ENCODE measurements at places on chromosomes 5 and 9.

GRCh38 chr5:83777856-83778255 lies 57.2 kb upstream of the HAPLN1 start:
- no peak for DNase-seq

GRCh38 chr9:122546196-122546595 lies 6.7 kb upstream of the OR1N2 start:
- no peak for DNase-seq

DNA sequence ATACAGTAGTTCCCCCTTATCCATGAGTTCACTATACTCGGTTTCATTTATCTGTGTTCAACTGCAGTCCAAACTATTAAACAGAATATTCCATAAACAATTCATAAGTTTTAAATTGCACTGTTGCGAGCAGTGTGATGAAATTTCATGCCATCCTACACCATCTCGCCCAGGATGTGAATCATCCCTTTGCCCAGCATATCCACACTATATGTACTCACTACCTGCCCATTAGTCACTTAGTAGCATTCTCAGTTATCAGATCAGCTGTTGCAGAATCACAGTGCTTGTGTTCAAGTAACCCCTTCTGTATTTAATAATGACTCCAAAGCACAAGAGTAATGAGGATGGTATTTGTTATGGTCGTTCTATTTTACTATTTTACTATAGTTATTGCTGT lies 51.5 kb downstream of the SHOC1 start:
- no peak for DNase-seq

GRCh38 chr5:53118879-53119278 lies 9.3 kb upstream of the MOCS2 start:
- DNase-seq: no peak

- no peak for DNase-seq
These were observed 368.2 kb upstream of the PDE4D start for GRCh38 chr5:60261732-60262131.

DNA sequence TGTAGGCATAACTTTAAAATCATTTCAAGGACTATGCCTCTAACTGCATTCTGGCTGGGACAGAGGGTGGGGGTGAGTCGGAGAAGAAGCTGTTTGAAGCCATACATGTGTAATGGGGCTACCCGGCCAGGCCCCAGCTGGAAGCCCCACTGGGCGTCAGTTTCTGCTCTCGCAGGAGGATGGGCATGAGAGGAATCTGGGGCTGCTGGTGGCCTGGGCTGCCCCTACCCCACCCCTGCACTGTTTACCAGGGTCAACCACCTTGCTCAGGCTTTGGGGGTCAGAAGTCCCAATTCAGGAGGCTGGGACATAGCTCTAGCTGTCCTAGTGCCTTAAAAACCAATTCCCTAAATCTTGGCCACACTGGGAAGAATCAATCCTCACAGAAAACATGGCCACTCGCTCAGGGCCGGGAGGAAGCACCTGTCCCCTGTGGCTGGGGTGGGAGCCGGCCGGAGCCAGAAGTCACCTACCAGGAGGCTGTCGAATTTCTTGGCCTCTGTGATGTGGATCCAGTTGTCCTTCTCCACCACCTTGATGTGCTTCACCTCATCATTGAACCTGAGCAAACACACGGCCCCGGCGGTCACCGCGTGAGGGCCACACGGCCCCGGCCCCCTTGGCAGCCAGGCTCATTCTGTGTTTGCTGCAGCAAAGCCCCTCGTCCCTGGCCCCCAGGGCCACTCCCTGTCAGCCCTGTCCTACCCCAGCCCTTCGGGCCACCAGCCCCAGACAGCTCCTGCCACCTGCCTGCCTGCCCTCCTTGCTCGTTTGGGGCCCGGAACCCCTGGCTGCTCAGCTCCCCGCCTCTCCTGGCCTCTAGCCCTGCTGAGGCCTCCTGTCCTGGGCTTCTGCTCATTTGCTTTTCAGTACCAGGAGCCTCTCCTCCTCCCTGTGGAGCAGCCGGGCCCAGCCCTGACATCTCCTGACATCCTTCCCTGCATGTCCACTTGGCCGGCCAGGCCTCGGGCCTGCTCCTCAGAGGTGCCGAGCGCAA lies 33.6 kb upstream of the SARDH start:
- DNase-seq: peak; percentile 2

DNA sequence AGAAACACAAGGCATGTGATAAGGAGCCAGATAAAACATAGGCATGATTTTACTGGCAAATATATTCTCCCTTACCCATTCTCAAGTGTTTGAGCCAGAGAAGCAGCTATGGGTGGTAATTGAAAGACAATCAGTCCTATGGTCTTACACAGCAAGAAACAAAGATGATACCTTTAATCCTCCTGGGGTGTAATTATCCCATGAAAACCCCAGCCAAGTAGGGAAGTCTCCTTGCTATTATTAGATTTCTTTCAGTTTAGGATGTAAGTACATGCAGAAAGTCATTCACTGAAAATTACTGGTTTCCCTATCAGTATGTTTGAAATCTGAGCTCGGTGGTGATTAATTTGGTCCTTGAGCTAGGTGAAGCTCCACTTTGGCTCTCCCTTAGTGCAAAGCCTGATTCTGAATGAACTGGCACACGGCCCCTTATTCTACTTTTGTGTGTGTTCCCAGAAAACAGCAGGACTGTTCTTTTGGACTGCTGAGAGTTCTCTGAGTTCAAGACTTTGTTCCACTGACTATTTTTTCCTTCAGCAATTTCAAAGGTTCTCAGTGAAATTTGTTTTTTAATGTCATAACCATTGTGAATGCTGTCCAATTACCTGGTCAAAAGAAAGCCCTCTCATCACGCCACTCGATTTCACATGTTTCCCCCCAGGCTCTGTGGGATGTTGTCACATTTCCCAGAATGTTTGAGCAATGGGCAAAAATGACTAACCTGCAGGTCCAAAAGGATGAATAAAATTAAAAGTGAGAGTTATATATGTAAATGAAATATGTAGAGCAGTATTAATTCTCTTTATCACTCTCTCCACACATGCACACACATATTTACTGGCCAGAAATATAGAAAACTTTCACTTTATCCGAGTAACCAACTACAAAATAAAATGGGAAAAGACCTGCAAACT lies 343.0 kb downstream of the RAB3C start:
- no peak for DNase-seq

- peak; percentile 61 for DNase-seq
These were observed 29.3 kb downstream of the PRRC2B start for GRCh38 chr9:131423171-131423581.

GRCh38 chr5:132457371-132458225 lies 33.0 kb downstream of the IRF1 start:
- no peak for DNase-seq

- DNase-seq: no peak
These were observed 5.9 kb upstream of the RPS6 start for GRCh38 chr9:19385786-19386501.

DNA sequence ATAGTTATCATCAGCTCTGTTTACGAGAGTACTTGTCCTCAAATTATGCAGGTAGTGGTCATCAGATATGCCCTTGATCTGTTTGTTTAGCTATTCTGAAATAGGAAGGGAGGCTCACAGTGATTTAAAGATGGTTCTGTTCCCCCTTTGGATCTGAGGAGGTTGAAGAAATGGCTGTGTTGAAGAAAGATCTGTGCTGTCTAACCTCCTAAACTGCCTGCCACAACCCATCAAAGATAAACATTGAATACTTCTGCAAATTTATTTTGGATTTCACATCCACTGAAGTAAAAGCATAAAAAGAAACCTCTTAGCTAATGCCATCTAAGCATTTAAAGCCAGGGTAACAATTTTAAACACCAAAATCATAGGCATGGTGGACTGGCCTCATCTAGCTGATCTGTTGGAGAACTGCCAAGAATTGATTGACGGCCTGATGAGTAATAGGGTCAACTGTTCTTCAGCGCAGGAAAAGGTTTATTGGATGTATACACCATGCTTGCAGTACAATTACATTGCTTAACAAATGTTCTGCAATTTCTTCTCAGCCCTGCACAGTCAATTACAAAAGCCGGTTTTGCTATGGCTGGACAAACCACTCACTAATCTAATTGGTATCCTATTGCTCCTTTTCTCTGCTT lies 97.6 kb downstream of the SEMA6A start:
- no peak for DNase-seq

DNA sequence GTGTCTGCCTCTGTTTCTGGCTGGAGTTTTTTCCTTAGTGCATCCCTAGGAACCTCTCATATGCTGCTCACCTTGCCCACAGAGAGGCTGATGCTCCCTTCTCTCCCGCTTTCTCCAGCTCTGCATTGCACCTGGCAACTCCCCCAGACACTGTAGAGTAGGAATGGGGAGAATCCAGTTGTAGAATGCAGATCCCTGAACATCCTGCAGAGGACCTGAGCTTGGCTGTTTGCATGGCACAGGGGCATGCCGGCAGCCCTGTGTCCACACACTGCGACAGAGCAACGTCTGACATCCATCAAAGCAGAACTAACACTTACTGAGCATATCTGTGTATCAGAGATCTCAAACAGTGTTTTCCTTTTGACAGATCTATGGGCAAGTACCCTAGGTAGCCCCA lies 19.9 kb downstream of the IDNK start:
- DNase-seq: no peak

GRCh38 chr5:5650242-5650641 lies 227.8 kb downstream of the ICE1 start:
- DNase-seq: no peak

DNA sequence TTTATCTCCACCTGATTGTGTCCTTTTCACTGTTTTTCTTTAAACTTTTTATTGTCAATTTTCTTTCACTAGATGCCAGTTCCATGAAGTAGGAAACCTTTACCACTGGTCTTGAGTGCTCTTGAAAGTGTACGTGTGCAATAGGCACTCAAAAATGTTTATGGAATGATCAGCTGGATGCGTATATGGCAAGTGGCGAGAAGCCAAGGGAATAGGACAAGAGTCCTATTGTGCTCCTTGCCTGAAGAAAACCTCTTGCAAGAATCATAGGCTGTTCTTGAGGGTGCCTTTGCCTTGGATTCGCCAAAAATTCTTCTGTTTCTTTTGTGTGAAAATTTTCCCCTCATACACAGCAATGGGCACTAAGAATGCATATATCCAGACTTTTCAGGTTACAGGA lies 97.7 kb downstream of the GHR start:
- DNase-seq: no peak

DNA sequence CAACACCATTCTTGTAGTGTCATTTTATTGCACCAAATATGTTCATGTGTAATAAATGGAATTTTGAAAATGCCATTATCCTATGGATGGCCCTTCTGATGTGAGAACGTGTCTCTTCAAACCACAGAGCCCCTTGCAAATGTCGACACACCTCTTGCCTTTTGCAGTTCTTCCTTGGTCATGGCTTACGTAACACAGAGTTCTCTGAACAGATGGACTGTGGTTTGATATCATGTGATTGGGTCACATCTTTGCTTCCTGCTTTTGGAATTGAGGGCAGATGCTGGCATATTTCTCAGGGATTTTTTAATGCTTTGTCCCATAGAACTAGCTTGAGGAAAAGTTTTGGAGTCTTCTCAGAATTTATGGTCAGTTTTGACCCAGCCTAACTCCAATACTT lies 4.6 kb downstream of the TGFBR1 start:
- no peak for DNase-seq

- no peak for DNase-seq
These were observed 52.0 kb upstream of the GDNF start for GRCh38 chr5:37891832-37892231.

DNA sequence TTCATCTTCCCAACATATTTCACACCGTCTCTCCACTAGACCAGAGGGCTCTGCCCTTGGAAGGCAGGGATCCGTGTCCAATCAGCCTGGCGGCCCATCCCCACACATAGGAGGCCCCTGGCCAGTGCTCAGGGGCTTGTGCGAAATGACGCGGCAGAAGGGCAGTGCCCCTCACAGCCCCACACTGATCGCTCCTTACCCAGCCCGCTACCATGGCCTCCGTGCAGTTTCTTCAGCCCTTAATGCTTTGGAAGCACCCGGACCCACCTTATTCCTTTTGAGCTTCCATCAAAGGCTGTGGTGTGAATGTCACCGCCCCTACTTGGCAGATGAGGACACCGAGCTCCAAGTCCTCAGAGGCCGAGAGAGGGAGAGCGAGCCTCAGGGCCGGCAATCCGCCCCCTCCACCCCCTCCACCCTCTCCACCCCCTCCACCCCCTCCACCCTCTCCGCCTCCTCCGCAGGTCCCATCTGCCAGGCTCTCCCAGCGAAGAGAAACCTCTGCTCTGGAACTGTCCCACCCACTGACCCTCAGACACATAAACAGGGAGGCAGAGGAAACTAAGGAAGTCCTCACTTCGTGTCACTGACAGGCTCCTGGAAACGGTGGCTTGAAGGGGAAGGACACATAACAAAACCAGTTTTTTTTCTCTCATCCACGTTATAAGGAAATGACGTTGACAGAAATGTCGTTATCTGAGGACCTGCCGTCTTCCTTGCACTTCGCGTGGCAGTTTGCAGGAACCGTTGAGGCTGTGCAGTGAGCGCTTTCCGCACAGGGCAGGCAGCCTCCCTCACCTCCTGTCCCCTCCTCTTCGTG lies 13.9 kb downstream of the QSOX2 start:
- DNase-seq: no peak

GRCh38 chr9:132071847-132072507 lies 7.7 kb downstream of the MED27 start:
- DNase-seq: no peak

GRCh38 chr9:133945977-133946753 lies 46.0 kb downstream of the VAV2 start:
- no peak for DNase-seq

GRCh38 chr9:34638138-34638445 lies 505 bp upstream of the SIGMAR1 start:
- DNase-seq: no peak

- peak; percentile 53 for DNase-seq
These were observed 54.4 kb downstream of the ENTREP1 start for GRCh38 chr9:69379270-69379982.

- DNase-seq: peak; percentile 71
These were observed 162.0 kb downstream of the C9orf50 start for GRCh38 chr9:129458663-129459546.

DNA sequence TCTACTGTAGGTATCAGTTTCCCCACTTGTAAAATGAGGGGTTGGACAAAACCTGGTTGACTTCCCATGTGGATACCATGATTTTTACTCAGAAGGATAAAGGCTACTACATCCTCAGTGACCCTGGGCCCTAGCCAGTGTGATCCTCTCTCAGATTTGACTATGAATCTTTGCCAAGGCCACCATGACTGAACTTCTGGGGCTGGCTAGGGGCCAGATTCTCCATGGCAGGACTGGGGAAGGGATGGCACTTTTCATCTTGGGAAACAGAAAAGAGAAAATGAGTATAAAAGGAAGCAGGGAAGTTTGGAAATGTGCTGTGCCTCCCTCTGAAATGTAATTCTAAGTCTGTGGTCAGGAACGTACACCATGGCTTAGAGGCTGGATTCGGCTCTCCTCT lies 1.4 kb upstream of the FSTL4 start:
- DNase-seq: no peak

DNA sequence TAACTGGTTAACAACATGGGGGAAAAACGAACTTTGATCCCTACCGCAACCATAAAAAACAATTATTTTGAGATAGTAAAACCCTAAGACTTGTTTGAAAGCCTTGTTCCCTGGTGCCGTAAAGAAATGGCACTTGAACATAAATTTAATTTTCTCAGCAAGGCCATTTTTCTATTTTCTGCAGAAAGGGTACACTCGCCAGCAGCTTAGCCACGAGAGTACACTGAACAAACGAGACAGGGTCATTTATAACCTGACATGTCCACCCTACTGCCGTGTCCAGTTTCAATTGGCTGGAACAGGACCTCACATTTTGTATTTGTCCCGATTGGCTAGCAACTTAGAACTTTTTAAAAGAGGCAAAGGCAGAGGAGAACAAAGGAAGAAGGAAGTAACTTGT lies 26.8 kb downstream of the FBXW11 start:
- no peak for DNase-seq
